ENCODE measurements at places on chromosomes 12 and 14. TPM values are rescaled to one million over a fixed set of nuclear protein-coding genes. Genes with fewer than 3 reads are reported as not detected.
A peak's percentile ranks its signal among the peaks of the same experiment; 100 is the strongest.

DNA sequence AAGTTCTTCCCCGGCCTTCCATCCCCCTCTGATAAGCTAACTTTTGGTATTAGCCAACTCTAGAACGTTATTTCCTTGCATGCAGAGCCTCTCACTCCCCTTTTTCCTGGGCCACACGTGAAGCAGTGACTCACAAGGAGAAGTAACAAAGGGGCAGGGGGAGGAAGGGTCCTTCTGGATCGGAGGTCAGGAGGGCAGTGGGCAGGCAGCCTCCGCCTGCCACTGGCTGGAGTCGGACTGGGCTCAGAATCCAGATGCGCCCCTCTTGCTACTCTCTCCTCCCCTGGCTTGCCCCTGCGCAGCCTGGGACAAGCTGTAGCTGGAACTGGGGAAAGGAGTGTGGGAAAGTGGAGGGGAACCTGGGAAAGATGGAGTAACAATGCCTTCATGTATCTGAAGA, 55.0 kb downstream of the TPCN1 start:
- no peak overlapping the region for H3K27ac ChIP-seq
- H3K4me1 ChIP-seq = peaks cover 14% of the 10 kb centered on the region
- H3K36me3 ChIP-seq = no peaks in the 10 kb centered on the region
- H3K27me3 ChIP-seq = no peaks in the 10 kb centered on the region
- DNase-seq = no peak
- no peak overlapping the region for H3K4me3 ChIP-seq

GRCh38 chr12:128848371-128848770, 4.9 kb upstream of the GLT1D1 start:
- no peaks in the 10 kb centered on the region for H3K36me3 ChIP-seq
- H3K4me3 ChIP-seq = no peak overlapping the region
- DNase-seq = no peak
- H3K4me1 ChIP-seq = no peaks in the 10 kb centered on the region

DNA sequence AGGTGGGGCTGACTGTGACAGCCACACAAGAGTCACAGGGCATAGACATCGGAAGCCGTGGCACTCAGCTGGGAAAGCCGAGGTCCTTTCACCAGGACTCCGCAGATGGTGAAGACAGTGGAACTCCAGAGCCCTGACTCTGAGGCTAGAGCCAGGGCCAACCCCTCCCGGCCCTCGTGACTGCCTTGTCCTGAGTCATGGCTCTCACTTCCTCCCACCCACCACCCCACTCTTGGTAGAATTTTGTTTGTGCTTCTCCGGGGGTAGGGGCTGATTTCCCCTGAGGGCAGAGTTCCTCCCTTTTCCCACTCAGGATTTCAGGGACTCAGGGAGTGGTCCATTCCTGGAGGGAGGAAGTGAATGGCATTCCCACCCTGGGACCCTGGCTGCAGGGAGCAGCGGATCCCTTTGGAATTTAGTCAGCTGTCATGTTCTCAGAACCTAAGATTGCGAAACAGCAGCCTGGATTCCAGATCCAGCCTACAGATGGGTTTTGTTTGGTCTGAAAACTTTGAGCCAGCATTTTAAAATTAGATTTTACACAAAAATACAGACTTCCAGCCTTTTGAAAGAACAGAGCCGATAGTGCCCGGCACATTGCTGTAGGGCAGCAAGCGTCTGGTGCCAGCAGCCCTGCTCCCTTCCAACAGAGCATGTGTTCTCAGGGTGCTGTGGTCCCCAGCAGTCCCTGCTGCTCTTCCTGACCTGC, 50.7 kb downstream of the TPCN1 start:
- H3K27me3 ChIP-seq = no peaks in the 10 kb centered on the region
- DNase-seq = peak; percentile 69
- no peak overlapping the region for H3K4me3 ChIP-seq

DNA sequence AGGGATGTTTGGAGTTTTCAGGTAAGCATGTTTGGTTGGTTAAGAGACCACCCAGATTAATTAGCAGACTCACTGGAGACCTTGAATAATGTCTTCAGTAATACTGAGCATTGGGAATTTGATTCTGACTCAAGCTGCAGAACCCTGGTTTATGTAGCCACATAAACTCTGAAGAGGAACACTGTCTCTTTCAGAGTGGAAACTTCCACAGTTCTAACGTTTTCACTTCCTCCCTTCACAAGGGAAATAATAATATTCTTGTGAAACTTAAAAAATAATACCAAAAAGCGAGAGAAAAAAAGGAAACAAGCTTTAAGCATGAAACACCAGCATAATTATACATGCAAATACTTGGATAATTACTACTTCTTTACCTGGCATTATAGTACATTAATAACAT, 40.0 kb upstream of the ST8SIA1 start:
- no peak for DNase-seq
- no peak overlapping the region for H3K4me3 ChIP-seq
- H3K4me1 ChIP-seq = no peaks in the 10 kb centered on the region

Gene GRIP1
- polyA plus RNA-seq = 7.7 TPM

GRCh38 chr14:37721976-37722659, 126.7 kb downstream of the TTC6 start:
- no peak overlapping the region for H3K27ac ChIP-seq
- DNase-seq = no peak
- no peak overlapping the region for H3K4me3 ChIP-seq
- no peaks in the 10 kb centered on the region for H3K36me3 ChIP-seq
- H3K4me1 ChIP-seq = no peaks in the 10 kb centered on the region

GRCh38 chr12:68200854-68201253, 24.8 kb downstream of the IL26 start:
- DNase-seq = no peak
- no peaks in the 10 kb centered on the region for H3K36me3 ChIP-seq
- no peak overlapping the region for H3K4me3 ChIP-seq

DNA sequence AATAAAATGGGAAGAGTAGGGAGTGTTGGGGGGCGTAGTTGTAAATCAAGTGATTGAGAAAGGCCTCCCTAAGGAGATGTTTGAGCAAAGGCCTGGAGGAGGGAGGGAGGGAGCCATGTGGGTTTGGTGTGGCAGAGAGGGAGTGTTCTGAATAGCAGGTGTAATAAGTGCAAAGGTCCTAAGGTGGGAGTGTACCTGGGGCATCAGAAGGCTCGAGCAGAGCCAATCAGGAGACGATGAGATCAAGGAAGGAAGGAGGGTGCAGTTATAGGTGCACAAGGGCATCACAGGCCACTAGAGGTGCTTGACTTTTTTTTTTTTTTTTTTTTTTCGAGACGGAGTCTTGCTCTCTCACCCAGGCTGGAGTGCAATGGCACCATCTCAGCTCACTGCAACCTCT, 77.9 kb upstream of the PLXNC1 start:
- peak; percentile 27 for DNase-seq
- H3K36me3 ChIP-seq = no peaks in the 10 kb centered on the region
- no peak overlapping the region for H3K4me3 ChIP-seq
- no peak overlapping the region for H3K27ac ChIP-seq
- H3K27me3 ChIP-seq = no peaks in the 10 kb centered on the region
- no peaks in the 10 kb centered on the region for H3K4me1 ChIP-seq

Gene DHRS4L2
- polyA plus RNA-seq = 22.6 TPM

Gene CLEC2A
- polyA plus RNA-seq = 2.1 TPM

- H3K4me1 ChIP-seq = peaks cover 17% of the 10 kb centered on the region
- H3K4me3 ChIP-seq = no peak overlapping the region
- no peak overlapping the region for H3K27ac ChIP-seq
- no peak for DNase-seq
- H3K27me3 ChIP-seq = no peaks in the 10 kb centered on the region
Observed at GRCh38 chr12:122987086-122987951, 6.8 kb downstream of the ARL6IP4 start.

- no peak overlapping the region for H3K27ac ChIP-seq
- H3K4me1 ChIP-seq = peaks cover 14% of the 10 kb centered on the region
- no peak overlapping the region for H3K4me3 ChIP-seq
- no peak for DNase-seq
- no peaks in the 10 kb centered on the region for H3K36me3 ChIP-seq
Observed at GRCh38 chr12:29794862-29795261, 11.1 kb upstream of the TMTC1 start.

- no peak overlapping the region for H3K27ac ChIP-seq
- no peaks in the 10 kb centered on the region for H3K36me3 ChIP-seq
- DNase-seq = no peak
- no peaks in the 10 kb centered on the region for H3K4me1 ChIP-seq
Observed at GRCh38 chr12:109202770-109203169, 86.4 kb downstream of the ACACB start.

Gene CELA1
- not detected for polyA plus RNA-seq

DNA sequence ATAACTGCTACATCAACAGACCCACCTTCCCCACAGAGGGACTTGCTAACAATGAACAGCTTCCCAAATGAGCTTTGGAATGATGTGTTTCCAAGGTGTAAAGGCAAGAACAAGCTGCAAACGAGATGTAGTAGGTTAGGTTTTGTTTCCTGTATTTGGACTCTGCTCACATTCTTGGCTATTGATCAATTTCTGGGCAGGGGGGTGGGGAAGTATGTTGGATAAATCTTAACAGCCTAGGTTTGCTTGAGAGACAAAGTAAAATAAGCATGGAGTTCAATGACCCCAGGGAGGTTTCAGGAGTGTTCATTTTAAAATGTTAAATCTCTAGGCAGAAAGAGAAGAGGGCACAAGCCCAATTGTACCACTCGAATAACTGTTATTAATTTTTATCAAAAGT, 146.6 kb downstream of the DPY19L2 start:
- DNase-seq = no peak
- H3K4me3 ChIP-seq = no peak overlapping the region
- no peaks in the 10 kb centered on the region for H3K36me3 ChIP-seq
- H3K27me3 ChIP-seq = no peaks in the 10 kb centered on the region

GRCh38 chr14:59483363-59483762, 845 bp downstream of the L3HYPDH start:
- DNase-seq = peak; percentile 30
- peak overlapping the region; percentile 92 for H3K27ac ChIP-seq
- no peaks in the 10 kb centered on the region for H3K36me3 ChIP-seq

DNA sequence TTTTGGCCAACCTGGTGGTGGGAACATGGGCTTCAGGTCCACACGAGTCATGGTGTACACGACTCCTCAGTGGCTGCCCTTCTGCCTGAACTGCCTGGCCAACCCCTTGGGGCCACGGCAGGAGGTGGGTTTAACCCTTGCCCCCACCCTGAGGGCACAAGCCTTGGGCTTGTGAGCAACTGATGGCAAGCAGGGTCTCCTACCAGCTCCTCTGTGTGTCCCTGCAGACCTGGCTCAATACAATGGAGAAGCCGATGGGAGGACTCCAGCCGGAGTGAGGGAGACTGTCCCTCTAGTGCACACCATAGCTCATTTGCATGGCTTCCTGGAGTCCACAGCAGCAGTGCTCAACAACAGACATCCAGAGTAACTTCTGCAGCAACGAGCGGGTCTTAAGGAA, 28.0 kb downstream of the JAG2 start:
- H3K4me3 ChIP-seq = no peak overlapping the region
- H3K27ac ChIP-seq = no peak overlapping the region
- no peak for DNase-seq
- no peaks in the 10 kb centered on the region for H3K27me3 ChIP-seq

Gene DLGAP5
- polyA plus RNA-seq = 7.7 TPM

Gene GDF3
- polyA plus RNA-seq = not detected

Gene MYH6
- 0.97 TPM for polyA plus RNA-seq

DNA sequence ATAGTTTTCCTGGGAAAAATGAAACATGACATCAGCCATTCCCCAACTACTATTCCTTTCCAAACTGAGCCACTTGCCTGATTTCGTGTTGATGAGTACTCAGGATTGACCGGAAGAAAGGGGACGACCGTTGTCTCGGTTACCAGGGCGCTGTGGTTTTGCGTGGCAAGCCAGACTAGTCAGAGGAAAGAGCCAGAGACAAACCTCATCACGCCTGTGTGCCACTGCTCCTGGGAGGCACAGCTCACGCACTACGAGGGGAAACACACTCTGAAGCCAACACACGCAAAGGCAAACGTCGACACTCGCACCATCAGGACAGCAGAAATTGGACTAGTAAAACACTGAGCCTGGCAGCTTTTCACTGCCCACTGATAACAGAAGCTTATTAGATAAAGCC, 35.0 kb downstream of the GIT2 start:
- H3K27me3 ChIP-seq = no peaks in the 10 kb centered on the region
- no peaks in the 10 kb centered on the region for H3K4me1 ChIP-seq
- no peaks in the 10 kb centered on the region for H3K36me3 ChIP-seq
- DNase-seq = no peak
- no peak overlapping the region for H3K27ac ChIP-seq

Gene PIWIL1
- polyA plus RNA-seq = not detected

DNA sequence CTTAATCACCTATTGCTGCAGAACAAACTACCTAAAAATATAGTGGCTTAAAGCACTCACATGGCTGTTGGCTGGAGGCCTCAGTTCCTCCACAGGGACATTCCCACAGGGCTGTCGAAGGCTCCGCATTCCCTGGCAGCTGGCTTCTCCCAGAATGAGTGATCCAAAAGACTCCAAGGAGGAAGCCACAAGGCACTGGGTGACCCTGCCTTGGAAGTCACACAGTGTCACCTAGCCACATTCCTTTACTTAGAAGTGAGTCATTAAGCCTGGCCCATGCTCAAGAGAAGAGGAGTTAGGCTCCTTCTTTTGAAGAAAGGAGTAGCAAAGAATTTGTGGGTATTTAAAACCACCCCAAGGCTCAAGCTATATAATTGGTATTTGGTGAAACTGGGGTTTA, 63.9 kb upstream of the MAP1LC3B2 start:
- peak; percentile 37 for DNase-seq
- no peaks in the 10 kb centered on the region for H3K36me3 ChIP-seq
- no peak overlapping the region for H3K4me3 ChIP-seq
- no peak overlapping the region for H3K27ac ChIP-seq
- no peaks in the 10 kb centered on the region for H3K27me3 ChIP-seq
- H3K4me1 ChIP-seq = no peaks in the 10 kb centered on the region

Gene BCAT1
- 38.8 TPM for polyA plus RNA-seq

DNA sequence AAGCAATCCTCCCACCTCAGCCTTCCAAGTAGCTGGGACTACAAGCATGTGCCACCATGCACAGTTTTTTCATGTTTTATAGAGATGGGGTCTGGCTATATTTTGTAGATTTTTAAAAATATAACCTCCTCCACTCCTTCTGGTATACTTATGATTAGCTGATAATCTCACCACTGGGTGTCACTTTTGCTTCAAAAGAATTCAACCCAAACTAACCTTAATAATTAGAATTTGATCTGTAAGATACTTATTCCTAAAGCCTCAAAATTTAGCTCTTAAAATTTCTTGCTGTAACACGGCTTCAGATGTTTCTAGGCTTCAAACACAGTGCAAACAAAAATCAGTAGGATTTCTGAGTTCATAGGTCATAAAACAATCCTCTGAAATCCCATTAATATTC, 130.3 kb downstream of the CEP83 start:
- no peaks in the 10 kb centered on the region for H3K36me3 ChIP-seq
- H3K27ac ChIP-seq = no peak overlapping the region
- no peaks in the 10 kb centered on the region for H3K27me3 ChIP-seq
- H3K4me3 ChIP-seq = no peak overlapping the region

DNA sequence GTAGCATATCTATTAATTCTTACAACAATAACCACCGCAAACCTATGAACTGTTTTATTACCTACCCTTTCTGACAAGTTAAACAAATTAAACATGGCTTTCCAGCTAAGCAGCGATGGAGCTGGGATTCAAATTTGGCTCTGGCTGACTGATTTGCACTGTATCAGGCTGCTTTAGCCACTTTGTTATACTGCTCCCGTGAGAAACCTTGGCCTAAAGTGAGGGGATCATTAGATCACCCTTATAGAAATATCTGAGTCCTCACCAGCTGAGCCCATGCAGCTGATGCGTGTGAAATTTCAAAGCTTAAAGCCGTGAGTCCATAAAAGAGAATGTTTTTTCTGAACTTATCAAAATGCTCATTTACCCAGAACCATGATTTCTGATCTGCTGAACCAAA, 8.1 kb upstream of the GPHB5 start:
- no peaks in the 10 kb centered on the region for H3K4me1 ChIP-seq
- H3K27me3 ChIP-seq = no peaks in the 10 kb centered on the region
- H3K27ac ChIP-seq = no peak overlapping the region
- no peaks in the 10 kb centered on the region for H3K36me3 ChIP-seq

- DNase-seq = peak; percentile 61
- H3K4me3 ChIP-seq = peak overlapping the region; percentile 100
- peaks cover 18% of the 10 kb centered on the region for H3K4me1 ChIP-seq
- H3K27me3 ChIP-seq = no peaks in the 10 kb centered on the region
Observed at GRCh38 chr12:56257491-56258067, 605 bp downstream of the ANKRD52 start.

Measured in hepatocyte (in vitro differentiated cells).